H9 (cell line): ENCODE measurements at places on chromosomes 4 and X.

- DNase-seq = no peak
Observed at GRCh38 chr4:152462047-152462446, 73.8 kb downstream of the FBXW7 start.

- no peak for DNase-seq
Observed at GRCh38 chr4:12359420-12359819, 930.7 kb upstream of the HS3ST1 start.

DNA sequence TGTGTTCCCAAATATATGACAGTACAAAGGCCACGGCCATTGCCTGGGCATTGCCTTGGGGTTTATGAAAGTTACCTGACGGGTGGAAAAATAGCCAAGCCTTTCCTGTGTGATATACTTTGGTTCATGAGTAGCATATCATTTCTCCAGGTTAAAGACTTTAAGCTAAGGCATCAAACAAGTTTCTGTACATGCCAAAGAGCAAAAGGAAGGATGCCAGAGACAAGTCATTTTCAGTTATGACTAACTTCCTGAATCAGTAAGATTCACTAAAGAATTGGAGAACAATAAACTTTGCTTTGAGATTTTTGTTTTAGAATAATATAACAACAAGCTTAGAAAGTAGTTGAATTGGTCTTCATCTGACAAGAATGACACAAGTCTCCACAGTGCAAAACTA, 9.7 kb upstream of the GUF1 start:
- no peak for DNase-seq

DNA sequence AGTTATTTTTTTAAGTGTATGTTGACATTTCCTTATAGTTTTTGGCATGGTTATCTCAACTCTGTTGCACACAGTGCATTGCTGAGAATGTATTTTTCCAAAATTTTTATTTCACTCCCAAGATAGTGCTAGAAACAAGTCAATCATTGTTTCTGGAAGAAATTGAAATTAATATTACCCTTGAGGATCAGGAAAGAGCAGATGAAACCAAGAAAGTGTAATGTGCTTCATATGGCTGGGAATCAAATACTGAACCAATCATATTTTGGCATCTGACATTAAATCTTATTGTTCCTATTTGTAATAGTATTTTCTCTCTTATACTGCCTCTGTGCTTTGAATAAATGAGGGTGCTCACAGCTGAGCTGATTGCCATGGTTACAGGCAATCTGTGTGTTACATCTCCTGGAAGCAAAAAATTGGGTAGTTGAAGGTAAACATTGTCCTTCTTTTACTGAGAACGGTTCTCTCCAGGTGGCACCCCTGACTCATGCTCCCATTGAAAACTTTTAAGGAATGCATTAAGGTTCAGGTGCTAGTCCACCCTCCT, 358.2 kb upstream of the NR3C2 start:
- no peak for DNase-seq

GRCh38 chrX:66728818-66729271, 90.0 kb upstream of the EDA2R start:
- DNase-seq = peak; percentile 67

DNA sequence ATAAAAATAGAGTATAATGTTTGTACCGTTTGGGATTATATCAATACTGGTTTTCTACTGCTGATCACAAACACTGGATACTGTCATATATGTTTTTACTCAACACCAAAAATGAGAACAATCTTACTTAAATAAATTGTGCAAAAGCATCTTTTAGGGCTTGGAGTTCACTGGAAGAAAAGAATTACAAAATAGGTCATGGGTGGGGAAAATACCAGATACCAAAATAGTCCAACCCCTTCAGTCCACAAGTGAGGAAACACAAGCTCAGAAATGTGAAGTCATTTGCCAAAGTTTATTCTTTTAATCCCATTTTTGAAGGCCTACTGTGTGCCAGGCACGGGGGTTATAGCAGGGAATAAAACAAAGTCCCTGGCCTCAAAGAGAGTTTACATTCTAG, 64.4 kb downstream of the ADGRG2 start:
- DNase-seq = no peak

DNA sequence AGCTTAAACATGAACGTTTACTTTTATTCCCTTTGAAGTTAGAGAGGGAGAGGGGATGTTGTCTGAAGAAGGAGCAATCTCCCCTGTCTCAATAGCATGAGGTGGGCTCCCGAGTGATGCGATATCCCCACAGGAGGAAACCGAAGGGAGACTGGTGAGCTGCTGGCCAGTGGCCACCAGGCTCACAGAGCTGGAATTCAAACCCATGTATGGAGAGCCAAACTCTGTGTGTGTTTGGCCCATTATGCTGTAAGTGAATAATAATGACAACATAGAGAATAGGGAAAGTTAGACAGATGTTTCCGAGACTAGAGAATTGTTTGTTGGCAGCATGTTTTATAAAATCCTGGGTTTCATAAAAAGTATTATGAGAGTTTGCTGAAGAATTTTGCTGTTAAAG, 66.1 kb upstream of the CLNK start:
- DNase-seq = no peak

- no peak for DNase-seq
Observed at GRCh38 chr4:98969878-98970785, 25.4 kb upstream of the METAP1 start.

- DNase-seq = no peak
Observed at GRCh38 chrX:19046343-19047215, 62.7 kb upstream of the PHKA2 start.

DNA sequence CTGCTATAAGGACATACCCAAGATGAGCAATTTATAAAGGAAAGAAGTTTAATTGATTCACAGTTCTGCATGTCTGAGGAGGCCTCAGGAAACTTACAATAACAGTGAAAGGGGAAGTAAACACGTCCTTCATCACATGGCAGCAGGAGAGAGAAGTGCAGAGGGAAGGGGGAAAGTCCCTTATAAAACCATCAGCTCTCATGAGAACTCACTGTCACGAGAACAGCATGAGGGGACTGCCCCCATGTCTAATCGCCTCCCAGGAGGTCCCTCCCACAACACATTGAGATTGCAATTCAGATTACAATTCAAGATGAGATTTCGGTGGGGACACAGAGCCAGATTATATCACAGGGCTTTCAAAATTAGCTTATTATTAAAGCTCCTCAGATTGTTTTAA, 209.5 kb upstream of the PPP3CA start:
- no peak for DNase-seq

DNA sequence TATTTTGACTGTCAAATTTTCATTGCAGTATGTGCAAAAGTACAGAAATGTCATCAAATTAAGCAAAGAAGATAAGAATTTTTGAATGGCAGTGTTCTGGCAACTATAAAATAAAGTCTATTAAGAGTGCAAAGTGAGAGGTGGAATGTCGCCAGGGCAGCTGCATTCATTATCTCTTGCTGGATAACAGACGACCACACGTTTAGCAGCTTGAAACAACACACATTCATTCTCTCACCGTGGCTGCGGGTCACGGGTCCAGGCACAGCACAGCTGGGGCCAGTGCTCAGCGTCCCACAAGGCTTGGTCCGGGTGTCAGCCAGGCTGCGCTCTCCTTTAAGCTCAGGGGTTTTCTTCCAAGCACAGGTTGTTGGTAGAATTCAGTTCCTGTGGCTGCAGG, 113.9 kb downstream of the GPR143 start:
- no peak for DNase-seq

DNA sequence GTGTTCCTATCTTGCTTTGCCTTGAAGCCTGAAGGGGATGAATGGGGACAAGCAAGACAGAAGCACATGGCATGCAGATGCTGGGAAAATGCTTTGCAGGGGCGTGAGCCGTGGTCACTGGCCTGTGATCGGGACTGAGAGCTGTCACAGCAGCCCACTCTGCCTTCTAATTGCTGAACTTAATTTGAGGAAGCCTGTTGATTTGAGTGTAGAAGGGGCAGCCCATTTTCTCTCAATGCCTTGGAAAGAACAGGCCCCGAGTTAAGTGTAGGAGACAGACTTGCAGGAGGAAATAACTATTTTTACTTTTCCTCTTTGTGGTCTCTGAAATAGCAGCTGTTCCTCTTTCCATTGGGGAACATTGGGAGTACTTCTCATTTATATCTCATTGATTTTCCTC, 26.1 kb upstream of the TBC1D1 start:
- DNase-seq = no peak

DNA sequence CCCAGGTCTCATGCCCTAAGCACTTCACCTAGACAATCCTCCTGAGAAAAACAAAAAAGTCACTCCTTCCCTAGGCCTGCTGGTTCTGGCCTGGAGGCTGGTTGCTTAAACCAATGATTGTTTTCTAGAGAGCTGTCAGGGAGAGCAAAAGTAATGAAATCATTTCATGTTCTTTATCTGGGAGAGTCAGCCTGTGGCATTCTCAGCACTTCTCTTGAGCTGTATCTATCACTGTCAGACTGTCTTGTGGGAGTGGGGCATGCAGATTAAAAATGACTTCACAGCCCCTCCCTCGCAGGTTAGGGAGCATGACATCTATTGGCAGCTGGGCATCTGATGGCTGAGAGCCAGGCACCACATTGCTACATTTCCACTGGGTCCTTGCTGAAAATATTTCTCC, 20.4 kb upstream of the TMEM154 start:
- DNase-seq = peak; percentile 53

GRCh38 chrX:13126775-13127174, 82.4 kb upstream of the FAM9C start:
- DNase-seq = no peak

- no peak for DNase-seq
Observed at GRCh38 chrX:20382518-20383297, 116.0 kb upstream of the RPS6KA3 start.

DNA sequence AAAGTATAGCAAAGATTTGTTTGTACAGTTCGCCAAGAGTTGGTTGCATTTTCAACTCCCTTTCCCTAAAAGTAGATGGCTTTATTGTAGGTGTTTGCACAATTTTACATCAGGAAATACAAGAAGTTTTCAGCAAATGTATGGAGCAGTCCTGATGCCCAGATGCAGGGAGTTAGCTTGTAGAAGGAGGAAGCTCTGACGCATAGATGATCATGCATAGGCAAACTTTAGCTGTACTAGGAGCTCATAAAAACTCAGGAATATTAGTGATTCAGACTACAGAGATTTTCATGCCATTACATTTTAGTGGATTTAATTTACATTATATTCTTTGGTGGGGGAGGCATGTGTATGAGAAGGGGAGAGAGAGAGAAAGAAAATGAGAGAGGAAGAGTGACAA, 62.9 kb downstream of the TMPRSS11D start:
- no peak for DNase-seq

- no peak for DNase-seq
Observed at GRCh38 chrX:153780678-153781427, at the start of gene SRPK3. TSS of gene SRPK3 (plus strand) at chrX:153781041. CDS start at chrX:153781087, 46 bp downstream.

DNA sequence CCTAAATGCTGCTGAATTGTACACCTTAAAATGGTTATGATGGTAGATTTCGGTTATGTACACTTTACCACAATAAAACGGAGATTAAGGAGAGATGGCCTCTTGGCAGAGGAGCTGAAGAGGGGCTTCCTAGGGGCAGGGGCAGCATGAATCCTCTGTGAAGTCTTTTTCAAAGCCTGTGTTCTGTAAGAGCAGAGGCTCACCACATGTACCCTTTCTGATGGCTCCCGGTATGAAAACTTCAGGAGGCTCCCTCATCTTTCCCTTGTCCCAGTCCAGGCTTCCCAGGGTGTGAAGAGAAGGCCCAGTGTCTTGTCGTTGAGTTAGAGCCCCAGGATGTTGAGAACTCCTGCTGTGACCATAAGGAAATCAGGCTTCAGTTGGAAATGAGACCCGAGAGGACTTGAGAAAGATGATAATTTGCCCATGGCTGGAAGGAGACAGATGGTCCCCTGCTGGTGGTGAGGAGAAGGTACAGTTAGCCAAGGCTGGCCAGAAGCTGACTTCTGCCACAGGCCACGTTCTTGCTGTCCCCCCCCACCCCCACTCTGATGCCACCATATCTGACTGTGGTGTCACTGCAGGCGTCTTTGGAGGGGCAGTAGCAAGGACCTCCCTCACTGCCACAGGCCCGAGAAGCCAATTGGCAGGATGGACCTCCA, 31.8 kb upstream of the MTM1 start:
- no peak for DNase-seq

- DNase-seq = no peak
Observed at GRCh38 chr4:173883821-173884220, 353.8 kb upstream of the HAND2 start.

GRCh38 chr4:169464080-169464479, 148.3 kb downstream of the NEK1 start:
- DNase-seq = no peak

GRCh38 chr4:183504930-183505610, at the start of gene ING2:
TSS of gene ING2 (plus strand) at chr4:183505058. CDS start at chr4:183505196, 138 bp downstream.
- no peak for DNase-seq

DNA sequence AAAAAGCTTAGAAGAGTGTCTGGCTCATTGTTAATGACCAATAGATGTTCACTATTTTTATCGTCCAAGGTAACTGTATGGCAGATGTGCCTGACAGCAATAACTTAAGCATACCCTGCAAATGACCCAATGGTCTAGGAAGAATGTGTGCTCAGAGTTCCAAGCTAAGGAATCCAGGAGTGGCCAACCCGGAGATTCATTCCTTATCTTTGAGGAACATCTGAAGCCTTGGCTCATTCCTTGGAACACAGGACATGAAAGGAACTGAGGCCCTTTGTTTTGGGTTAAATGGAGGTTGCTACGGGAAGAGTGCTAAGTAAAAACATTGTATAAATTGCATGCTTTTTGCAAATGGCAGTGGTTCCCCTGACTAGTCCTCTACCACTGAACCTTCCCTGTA, 38.9 kb upstream of the EFNB1 start:
- no peak for DNase-seq

DNA sequence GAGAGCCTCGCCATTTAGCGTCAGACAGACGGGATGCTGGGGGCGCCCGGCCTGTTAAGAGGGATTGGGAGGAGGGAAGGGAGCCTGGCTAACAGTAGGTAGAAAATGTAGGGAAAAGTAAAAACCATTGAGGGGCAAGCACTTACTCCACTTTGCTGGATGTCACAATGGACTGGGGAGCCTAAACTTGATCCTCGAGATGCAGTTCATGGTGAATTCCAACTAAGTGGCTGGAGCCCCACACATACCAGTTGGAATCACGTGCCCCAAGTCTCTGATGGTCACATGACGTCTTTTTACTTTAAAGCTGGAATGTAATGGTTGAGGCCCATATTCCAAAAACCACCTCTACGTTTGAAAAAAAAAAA, 1.5 kb downstream of the PLS3 start:
- peak; percentile 46 for DNase-seq
